Hepatocyte (in vitro differentiated cells): ENCODE measurements at places on chromosomes 6 and 20. TPM values are rescaled to one million over a fixed set of nuclear protein-coding genes. Genes with fewer than 3 reads are reported as not detected.

GRCh38 chr20:2101057-2101864, at the start of gene STK35:
Gene STK35 (plus strand): TSS chr20:2101827. CDS start chr20:2101882, 55 bp downstream.
- peak; percentile 86 for DNase-seq

DNA sequence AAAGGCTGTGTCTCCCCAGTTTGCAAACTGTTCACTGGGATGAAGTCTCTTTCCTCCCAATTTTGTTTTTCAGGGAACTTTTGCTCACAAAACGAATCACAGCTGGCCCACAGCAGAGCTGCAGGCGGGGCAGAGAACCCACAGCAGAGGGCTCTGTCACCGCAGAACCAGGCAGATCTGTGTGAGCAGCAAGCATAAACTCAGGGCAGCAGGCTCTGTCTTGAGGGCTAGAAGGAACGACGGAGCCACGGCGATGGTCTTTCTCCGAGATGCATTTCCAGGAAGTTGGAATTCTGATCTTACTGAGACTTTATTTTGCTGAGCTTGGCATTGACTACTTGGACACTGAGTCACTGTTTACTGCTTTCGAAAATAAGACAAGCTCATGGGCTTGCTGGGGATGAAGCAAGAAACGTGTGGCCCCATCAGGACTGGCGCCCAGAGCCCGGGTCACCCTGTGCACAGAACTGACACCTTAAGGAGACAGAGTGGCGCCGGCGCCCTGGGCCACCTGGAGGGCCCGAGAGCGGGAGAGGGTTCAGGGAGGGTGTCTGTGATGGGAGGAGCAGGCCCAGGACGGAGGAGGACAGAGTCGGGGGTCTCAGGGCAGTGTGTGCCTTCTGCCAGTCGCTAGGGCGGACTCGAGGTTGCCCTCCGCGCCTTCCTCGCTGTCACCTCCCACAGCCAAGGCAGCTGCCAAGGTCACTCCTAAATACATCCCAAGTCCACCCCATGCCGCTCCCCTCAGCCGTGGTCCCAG, 106.3 kb upstream of the NXT1 start:
- DNase-seq = no peak

GUCA1A gene
- 0.75 and 3.1 TPM in 2 replicates for polyA plus RNA-seq

KCNK5 gene
- 6.6 and 10.7 TPM in 2 replicates for polyA plus RNA-seq

MATN4 gene
- 0.50 TPM in 1 of 2 replicates, not detected in the other for polyA plus RNA-seq

ADAM33 gene
- polyA plus RNA-seq = 41.6 and 54.8 TPM in 2 replicates
